ENCODE measurements at places on chromosomes 11 and 22.

DNA sequence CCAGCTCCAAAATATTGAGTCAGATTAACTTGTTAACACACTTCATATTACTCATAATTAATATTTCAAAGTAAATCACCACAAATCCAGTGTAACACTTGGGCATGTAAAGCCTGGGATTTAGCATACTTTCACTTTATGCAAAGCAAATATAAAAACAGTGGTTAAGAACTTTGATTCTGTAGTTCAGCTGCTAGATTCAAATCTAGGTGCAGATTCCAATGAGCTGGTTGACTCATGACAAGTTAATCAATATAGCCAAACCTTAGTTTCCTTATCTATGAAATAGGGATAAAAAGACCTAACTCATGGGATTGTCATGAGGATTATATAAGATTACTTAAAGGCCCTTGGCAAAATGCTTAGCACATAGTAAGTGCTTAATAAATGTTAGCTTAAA, 45.9 kb downstream of the ARHGAP42 start:
- DNase-seq = no peak

GRCh38 chr11:14520747-14521151, 563 bp upstream of the PSMA1 start:
- DNase-seq = no peak

DNA sequence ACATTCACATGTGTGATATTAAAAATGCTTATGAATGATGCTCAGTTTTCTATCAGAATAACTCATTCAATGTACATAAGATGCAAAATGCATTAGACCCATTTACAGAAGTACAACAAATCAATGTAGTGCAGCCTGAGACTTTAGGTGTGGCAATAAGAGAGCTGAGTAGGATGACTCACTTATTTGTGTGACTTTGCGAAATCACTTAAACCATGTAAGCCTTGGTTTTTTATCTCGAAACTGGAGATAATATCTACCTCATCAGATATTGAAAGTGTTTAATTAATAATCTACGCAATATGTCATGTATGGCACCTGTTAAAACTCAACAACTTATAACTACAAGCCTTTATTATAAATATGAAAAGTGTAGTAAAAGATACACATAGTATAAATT, 105.7 kb upstream of the LUZP2 start:
- no peak for DNase-seq

DNA sequence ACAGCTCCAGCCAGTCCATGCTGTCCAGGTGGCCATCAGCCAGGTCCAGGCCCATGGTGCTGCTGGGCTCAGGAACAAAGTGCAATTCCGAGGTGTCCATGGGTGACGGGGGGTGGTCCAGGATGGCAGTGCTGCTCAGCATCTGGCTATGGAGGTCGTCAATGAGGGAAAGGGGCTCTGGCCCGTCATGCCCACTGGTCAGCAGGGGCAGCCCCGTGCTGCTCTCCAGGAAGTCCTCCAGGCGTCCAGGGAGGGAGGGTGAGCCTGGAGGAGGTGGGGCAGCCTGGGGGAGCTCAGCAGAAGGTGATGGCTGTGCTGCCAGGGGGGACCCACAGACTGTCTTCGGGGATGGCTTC, 41.1 kb downstream of the SGSM3 start:
- no peak for DNase-seq

- DNase-seq = no peak
Measured at GRCh38 chr11:37409124-37409523, 811.1 kb upstream of the RAG2 start.

GRCh38 chr11:42205518-42205917, 746.1 kb upstream of the LRRC4C start:
- DNase-seq = no peak

- DNase-seq = no peak
Measured at GRCh38 chr22:42686756-42687491, 33.7 kb downstream of the A4GALT start.
